D341Med (cell line): ENCODE measurements at places on chromosomes 1 and 21.

GRCh38 chr21:38721958-38722357 is 83.8 kb upstream of the ETS2 start:
- no peak for DNase-seq

- DNase-seq = peak; percentile 74
Measured at GRCh38 chr1:47424336-47424982, 8.4 kb downstream of the FOXE3 start.

DNA sequence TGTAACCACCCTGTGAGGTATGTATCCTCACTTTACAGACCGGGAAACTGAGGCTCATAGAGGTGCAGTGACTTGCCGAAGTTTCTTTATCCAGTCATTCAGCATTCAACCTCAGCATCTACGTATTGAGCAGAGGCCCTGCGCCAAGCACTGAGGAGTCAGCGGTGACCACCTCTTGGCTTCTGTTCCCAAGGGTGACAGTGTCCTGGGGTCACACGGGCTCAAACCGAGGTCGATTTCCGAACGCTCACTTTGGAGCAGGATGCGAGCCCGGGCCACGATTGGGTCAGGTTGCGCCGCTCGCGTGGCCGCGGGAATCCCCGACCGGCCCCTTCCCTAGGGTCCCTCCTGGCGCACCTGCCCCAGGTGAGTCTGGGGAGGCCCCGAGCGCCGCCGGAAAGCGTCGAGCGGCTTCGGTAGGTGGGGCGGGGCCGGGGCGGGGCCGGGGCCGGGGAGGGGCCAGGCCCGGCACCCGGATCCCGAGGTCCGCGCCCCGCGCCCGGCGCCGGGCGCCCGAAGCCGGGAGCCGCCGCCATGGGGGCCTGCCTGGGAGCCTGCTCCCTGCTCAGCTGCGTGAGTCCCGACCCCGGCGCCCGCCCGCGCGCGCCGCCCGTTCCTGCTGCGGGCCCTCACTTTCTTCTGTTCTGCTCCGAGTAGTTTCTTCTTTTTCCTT is at the start of gene SERINC2:
SERINC2 (plus strand) TSS at position 482 of the 673 bp plus-strand sequence; CDS start at position 535, 53 bp downstream.
- DNase-seq = peak; percentile 75

DNA sequence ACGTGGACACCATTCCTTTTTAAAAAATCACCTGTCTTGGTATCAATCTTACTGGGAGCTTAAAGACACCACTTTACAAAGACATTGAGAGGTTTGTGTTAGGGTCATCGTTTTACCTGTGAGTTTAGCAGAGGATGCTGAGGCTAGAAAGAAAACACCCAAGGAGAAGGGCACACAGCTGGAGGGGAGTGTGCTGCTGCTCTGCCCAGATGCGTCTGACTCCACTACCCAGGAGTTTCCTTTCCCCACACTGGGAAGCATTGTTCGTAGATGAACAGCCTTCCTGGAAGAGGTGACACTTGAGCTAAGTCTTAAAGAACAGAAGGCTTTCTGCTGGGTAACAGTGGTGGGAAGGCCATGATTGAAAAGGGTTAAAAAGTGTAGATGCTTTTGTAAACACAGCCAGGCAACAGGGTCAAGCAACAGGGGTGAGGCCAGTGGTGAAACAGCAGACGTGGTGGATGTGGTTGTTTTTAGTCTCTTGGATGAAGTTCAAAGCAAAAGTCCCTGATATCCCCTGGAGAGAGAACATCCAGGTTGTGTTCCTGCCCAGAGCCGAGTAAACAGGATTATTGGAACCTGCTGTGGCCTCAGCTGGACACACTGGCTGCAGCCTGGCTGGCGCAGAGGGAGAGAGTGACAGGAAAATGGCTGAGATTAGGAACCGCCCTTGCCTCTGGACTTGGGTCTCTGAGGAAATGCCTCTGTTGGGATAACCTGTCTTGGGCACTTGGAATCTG is 198.6 kb upstream of the JUN start:
- DNase-seq = no peak

- no peak for DNase-seq
Measured at GRCh38 chr1:14866911-14867612, 268.6 kb downstream of the KAZN start.

GRCh38 chr1:230421481-230421880 is 4.7 kb downstream of the PGBD5 start:
- DNase-seq = no peak

- no peak for DNase-seq
Measured at GRCh38 chr1:162070825-162071224, 1.3 kb downstream of the NOS1AP start.

DNA sequence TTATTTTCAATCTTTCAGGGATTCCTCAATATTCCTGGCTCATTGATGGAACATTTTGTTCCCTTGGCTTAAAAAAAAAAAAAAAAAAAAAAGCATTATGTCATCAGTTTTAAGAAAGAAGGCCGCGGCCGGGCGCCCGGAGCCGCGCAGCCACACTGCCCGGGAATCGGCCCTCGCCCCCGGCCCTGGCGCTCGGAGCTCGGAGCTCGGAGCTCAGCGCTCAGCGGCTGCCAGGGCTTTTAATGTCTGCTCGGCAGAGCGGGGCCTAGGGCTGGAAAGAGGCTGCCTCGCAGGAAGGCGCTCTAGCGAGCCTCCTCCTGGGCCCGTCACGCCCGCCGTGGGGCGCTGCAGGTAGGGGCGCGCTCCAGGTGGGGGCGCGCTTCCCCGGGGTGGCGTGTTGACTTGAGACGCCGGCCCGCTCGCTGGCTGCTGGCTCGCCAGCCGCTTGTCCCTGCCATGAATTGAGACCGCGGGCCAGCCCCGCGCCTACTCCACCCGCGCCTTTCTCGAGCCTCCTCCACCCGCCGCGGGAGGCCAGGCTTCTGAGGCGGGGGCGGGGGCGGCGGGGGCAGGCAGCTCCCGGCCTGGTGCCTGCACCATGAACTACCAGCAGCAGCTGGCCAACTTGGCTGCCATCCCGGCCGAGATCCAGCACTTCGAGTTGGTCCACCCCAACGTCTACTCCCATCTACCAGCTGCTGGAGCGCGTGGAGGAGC is 5.4 kb upstream of the TDRD5 start:
- no peak for DNase-seq

- DNase-seq = no peak
Measured at GRCh38 chr1:236724049-236724448, 37.8 kb downstream of the ACTN2 start.

- no peak for DNase-seq
Measured at GRCh38 chr21:42153046-42153686, 65.8 kb upstream of the ABCG1 start.

DNA sequence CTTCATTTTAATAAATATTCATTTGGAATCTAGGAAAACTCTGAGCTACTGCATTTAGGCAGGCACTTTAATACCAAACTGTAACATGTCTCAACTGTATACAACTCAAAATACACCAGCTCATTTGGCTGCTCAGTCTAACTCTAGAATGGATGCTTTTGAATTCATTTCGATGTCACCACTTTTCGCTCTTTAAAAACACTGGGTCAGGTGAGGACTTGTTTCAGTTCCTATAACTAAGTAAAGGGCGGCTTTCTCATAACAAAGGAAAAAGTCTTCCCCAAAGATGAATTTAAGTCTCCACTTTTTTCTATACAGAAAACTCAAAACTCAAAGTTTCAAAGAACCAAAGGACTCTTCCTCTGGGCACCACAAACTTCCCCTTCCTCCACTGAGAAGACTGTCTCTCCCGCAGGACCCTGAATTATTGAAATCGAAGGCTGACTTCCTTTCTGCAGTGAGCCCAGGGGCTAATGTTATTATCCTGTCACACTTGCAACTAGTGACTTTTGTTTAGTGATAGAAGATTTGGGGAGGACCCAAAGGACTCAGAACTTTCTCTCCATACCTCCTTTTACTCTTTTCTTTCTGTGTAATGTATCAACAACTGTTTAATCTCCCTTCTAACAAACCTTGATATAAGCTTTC is 9.7 kb upstream of the DHX9 start:
- no peak for DNase-seq

DNA sequence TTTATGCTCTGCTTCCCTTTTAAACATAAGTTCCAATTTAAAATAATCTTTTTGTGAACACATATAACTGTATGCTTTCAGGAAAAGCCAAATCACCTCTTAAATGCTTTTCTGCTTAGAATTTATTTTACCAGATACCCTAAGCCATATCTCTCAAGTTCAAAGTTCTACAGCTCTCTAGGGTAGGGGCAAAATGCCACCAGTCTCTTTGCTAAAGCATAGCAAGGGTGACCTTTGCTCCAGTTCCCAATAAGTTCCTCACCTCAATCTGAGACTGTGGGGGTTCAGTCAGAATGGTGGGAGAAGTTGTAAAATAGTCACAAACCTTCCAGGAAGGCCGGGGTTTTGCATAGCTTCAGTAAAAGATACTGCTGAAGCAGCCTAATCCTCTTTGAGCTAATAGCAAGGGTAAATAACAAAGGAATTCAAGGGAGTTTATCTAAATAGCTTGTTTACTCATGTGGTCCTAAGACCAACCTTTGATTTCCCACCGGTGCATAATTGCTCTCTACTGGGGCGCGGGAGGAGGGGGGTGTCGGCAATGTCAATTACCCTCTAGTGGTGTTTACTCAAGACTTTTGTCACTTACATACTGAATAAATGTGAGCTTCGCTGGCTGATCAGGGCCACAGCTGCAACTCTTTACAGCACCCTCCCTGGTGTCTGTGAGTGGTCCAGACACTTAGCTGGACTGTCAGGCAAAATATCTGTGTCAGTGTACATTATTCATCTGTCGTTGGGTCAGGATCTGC is 1376.2 kb downstream of the NCAM2 start:
- DNase-seq = no peak

DNA sequence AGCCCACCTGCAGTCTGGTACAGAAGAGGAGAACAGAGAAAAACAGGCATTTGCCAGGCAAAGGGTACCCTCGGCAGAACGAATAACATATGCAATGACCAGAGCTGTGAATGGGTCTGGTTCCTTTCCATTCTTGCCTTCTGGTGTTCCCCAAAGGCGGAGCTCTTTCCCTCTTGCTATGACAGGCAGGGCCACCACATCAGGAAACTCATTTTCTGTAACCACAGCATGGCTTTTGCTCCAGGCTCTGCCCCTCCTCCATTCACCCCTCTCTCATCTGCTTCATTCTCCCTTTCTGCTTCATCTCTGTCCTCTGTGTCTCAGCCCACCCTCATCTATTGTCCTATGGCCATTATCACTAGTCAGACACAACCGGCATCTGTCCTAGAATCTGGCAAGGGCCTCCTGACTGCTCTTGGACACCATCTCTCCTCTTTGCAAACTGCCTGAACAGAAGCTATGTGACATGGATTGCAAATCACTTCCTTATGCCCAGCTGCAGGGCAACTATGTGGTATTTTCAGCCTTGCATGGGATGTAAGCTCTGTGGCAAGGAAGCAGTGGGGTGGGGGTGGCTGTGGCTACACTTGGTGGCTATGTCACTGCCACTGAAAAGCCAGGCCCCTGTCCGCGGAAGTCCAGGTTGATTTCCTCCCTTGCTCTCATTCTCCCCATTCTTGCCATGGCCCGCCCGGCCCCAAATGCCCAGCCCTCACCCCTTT is 78.8 kb upstream of the ABCD3 start:
- DNase-seq = no peak

DNA sequence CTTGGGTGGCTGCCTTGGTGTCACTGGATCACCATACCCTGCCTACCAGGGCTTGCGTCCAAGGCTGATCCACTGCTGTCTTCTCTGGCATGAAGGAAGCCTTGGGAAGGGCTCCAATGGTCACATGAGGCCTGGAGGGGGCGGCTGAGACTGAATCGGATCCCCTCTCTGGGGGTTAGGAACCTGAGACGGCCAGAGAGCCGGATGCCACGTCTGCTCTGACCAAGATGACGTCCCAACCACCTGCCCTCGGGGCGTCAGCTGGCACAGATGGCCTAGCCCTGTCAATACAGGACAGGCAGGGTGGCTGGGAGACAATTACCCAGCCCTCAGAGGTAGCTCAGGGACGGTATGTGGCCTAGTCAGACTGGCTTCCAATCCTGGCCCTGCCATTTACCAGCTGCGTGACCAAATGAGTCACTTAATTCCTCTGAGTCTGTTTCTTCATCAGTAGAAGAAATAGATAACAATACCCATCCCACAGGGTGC is 5.4 kb downstream of the TRIM62 start:
- DNase-seq = no peak

DNA sequence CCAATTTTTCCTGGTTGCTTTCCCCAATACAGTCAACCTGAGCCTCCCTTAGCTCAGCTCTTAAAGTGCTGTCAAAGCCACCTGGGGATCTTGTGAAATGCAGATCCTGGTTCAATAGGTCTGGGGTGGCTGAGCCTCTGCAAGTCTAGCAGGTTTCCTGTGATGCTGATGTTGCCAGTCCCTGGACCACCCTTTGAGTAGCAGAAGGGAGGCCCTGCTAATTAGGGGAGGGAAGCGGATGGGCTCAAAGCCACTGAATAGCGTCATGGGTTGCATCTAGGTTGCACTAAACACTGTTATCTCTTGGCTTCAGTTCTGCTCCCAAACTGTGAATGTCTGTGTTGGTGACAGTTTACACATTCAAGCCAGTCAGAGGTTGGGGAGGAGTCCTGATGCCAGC is 127.2 kb downstream of the KAZN start:
- no peak for DNase-seq

DNA sequence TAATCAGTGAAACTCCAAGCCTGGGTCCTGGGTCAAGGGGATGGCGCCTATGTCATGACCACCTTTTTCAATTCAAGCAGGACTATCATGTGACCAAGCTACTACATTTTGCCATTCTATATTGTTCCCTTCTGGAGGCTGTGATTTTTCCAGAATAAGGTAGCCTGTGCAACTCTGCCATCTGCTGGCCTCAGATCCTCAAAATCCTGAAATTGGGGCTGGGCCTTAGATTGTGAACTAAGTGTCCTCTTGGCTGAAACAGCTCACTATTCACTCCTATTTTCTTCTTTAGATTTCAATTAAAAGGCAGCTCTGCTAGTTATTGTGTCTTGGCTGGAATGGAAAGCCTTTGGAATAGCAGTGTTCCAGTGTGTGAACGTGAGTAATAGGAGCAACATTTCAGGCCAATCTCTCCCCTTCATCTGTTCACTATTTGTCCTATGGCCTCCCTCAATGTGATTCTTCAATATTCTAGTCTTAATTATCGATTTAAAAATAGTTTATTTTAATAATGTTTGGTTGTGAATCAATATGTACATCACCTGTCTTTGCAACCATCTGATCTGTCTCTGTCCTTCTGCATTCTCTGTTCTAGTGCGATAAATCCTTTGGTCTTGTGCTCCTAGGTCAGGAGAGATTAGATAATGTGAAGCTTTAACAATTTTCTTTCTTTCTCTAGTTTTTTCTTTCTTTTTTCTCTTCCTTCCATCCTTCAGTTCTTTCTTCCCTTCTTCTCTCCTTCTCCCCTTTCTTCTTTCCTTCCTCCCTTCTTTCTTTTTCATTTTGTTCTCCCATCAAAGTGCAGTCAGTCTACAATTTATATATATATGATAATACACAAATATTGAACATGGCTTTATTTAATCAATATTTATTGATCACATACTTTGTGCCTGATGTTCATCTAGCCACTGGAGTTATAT is 69.8 kb downstream of the CR1 start:
- no peak for DNase-seq

- no peak for DNase-seq
Measured at GRCh38 chr1:222750651-222751050, 13.6 kb downstream of the FAM177B start.

- DNase-seq = no peak
Measured at GRCh38 chr1:73789965-73790364, 408.0 kb downstream of the LRRIQ3 start.
